ENCODE measurements at places on chromosomes 3 and 15.
A peak's percentile ranks its signal among the peaks of the same experiment; 100 is the strongest.

- DNase-seq: no peak
Measured at GRCh38 chr3:112304611-112305010, 10.6 kb upstream of the SLC9C1 start.

DNA sequence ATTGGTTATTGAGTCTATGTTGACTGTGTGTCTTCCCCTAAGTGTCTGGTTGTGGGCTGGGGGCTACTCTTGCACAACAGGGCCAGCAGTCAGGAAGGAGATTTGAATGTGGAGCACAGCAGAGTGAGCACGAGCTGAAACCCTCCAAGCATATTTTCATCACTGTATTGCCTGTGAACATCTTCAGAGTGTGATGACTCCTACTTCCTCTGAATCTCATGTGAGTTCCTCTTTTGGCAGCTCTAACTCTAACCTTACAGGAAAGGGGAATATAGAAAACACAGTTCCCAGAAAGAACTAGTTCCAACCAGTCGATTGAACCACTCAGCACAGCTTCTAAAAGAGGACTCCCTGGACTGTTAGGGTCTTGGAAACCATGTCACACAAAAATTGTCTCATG, 211.6 kb downstream of the RAP2B start:
- DNase-seq: no peak

DNA sequence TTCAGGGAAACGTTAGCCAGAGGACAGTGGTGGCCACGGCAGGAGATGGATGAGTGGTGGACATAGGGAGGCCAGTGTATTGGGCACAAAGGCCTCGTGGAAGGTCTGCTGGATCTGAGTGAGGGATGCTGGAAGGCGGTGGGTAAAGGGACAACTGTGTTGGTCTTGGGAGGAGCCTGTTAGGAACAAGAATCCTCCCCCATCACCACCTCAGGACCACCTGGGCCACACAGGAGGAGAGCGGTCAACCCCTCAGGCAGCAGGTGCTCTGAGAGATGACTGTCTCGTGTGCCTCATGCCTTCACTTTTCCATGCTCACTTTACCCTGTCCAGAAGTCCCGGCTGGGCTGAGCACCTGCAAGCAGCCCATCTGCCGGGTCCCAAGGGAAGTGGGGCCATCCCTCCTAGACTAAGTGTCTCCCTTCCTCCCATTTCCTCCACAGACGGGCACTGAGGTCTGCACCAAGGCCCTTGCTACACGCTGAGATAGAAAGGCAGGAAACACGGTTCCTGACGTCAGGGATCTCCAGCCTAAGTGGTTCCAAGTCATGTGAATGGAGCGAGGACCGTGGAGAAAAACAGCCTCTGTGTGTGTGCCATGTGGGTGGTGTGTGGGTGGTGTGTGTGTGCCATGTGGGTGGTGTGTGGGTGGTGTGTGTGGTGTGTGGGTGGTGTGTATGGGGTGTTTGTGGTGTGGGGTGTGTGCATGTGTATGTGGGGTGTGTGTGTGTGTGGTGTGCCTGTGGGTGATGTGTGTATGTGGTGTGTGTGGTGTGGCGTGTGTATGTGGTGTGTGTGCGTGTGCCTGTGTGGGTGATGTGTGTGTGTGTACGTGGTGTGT, 47.8 kb upstream of the CTSH start:
- DNase-seq: peak; percentile 26

DNA sequence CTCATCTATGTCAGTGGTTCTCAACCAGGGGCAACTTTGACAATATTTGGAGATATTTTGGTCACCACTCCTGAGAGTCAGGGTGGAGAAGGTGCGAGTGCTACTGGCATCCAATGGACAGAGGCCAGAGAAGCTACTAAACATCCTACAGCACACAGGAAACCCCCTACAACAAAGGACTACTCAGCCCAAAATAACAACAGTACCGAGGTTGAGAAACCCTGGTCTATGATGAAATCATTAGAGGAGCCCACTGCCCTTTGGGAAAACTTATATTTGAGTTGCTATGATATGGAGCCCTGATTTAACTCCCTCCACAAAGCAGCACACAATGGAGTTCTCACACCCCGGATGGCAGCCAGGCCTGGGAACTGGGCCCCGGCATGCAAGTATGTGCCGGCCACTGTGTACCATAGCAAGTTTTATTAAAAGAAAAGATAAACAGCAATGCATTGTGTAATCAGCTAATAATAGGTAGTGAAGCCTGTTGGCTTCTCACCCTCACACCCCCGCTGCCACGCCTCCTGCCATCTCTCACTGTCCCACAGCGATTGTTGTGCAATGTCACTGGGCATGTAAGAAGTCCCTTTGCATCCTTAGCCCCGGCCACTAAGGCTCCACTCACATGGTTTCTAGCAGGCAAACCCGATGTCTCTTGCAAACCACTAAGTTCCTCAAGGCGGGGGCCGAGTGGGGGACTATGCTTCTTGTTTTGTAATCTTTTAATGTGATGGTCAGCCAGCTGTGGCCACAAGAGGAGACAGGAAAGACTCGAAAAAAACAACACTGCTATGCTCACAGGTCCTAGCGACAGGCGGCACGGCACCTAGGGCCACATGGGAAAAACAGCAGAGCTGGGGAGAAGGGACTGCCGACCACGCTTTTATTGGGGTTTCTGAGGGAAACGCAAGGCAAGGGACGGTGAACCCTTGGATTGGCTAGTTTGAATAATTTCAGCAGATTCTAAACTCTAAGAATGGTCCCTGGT, 110.0 kb downstream of the AQP9 start:
- DNase-seq: peak; percentile 59

DNA sequence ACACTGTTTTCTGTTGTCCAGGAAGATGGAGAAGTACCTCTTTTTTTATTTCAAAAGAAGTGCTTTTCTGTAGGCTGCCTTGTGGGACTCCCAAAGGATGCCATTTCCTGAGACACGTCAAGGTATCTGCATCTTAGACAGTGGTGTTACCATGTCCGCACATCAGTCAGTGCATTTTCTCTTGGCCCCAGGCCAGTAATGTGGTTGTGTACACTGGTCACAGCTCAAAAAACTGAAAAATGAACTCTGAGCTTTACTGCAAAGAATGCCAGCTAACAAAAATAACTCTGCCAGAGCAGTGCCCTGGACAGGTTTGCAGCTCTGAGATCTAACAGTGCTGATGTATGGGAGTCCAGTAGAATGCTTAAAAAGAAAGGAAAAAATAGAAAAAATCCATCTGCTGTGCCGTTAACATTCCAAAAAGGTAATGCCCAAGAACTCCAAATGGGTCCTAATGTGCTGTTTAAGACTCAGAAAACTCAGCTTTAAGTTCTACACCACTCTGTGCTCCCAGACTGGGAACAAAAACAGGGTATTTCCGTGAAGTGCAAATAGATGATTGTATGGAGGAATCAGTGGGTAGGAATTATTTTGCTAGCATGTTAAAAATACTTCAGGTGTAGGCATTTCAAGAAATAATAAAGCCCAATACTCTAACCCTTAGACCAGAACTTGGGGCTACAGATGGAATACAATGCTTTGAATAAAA, 315.9 kb downstream of the FEZF2 start:
- DNase-seq: no peak

DNA sequence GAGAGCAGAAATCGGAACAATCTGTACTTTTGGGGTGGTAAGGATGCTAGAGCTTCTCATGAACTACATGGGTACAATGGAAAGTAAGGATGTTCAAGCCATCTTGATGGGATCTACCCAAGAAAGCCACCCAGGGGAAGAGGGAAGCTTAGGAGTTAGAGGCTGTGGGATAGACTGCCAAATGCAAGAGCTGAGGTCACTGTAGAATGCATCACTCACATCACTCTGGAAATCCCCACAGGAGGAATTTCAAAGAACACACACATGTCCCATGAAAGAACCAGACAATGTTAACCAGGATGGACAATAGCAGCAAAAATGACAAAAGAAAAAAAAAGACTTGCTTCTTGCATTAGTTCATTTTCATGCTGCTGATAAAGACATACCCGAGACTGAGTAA, 32.8 kb upstream of the UBE2E2 start:
- no peak for DNase-seq
